Inflammatory macrophage treated with lipopolysaccharide for 4 hours (primary cell): ENCODE measurements at places on chromosomes 1 and 21.
A peak's percentile ranks its signal among the peaks of the same experiment; 100 is the strongest.

DNA sequence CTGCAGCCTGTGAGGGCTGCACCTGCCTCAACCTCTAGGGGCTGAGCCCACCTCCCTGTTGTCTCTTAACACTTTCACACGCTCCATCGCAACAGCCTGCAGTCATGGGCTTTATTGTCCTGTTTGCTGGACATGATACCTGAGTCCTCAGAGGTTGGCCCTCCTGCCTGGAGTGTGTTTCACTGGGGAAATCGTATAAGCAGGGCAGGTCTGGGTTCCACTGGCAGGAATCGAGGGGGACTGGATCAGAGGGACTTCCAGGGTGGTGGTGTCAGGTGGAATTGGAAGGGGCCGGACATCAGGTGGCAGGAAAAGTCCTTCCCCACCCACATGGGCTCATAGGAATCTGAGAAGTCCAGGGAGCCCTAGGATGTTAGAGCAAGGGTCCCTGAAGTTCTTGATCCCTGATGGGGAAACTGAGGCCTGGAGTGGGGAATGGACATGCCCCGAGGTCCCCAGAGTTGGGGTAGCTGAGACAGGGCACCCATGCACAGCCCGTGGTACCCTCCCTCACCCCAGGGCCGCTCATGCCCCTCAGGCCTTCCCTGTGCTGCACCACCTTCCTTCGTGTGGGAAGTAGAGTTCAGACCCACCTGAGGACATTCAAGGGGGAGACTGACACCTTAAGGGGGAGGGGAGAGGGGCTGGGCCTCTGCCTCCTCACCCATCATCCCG is 66.6 kb downstream of the PIK3CD start:
- DNase-seq, result no peak

GRCh38 chr1:230206976-230207375 is 139.9 kb downstream of the GALNT2 start:
- no peak for DNase-seq

- DNase-seq, result no peak
Measured at GRCh38 chr1:216824511-216824910, 101.3 kb upstream of the ESRRG start.

DNA sequence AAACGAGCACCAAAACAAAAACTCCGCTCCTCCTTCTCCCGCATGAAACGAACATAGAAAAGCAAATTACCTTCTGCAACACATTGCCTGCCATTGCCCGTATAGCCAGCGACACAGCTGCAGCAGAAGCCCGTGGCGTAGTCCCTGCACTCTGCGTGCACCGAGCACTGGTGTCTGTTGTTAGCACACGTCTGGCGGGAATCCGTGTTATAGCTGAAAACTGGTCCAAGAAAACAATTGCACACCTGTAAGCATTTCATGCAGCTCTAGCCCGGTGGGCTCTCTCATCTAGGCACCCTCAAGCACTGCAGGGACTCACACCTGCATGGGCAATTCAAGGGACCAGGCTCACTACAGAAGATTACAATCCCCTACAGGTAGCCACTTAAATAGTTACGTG is 26.9 kb downstream of the NID1 start:
- no peak for DNase-seq

DNA sequence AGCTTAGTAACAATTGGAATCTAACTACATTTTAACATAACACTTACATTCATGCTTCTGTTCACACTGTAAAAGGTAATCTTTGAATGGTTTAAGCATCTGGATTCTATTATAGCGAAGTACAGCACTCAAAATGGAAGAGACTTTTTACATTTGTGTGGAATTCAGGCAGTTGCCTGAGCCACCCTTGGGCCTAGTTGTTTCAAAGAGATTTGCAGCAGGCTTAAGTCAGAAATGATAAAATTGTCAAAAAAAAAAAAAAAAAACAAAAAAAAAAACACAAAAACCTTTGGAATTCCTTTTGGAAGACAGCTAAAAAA is 199.9 kb downstream of the LYPLAL1 start:
- DNase-seq, result no peak

DNA sequence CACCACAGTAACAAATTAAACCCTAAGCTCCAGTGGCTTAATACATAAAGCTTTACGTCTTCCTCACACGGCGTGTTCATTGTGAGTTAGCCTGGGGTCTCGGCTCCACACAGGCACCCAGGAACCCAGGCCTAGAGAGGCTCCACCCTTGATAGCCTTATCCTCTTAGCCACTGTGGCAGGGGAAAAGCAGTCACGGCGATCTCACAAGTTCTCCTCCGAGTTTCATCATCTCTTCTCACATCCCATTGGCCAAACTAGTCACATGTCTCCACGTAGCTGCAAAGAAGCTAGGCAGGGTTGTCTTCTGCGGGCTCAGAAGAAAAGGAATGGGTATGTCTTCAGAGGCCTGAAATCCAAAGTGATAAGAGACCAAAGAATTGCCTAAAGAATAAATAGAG is 122.3 kb upstream of the GRIK3 start:
- DNase-seq, result no peak

- DNase-seq, result peak; percentile 41
Measured at GRCh38 chr1:116268211-116268610, 104.8 kb upstream of the ATP1A1 start.

DNA sequence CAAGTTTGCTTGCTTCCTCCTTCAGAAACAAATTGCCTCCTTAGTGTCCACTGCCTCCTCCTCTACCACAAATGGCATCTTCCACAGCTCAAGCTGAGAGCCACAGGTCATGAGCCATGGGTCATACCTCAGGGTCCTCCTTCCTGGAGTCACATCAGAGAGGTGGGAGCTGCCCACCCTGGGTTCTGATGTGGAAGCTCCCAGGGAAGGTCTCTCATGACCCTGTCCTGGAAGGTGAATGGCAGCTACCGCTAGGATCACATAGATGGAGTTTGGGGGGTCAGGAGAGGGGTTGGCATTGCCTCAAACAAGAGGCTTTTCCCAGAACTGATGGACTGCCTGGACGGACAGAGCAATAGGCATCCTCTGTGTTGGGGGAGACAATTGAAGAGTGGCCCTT is 321.4 kb downstream of the MATN1 start:
- DNase-seq, result no peak

- peak; percentile 74 for DNase-seq
Measured at GRCh38 chr1:111596499-111596898, 23.1 kb upstream of the RAP1A start.

GRCh38 chr1:245589906-245590305 is 435.1 kb downstream of the KIF26B start:
- no peak for DNase-seq

- peak; percentile 50 for DNase-seq
Measured at GRCh38 chr1:32538887-32539583, at the start of gene ZBTB8A. ZBTB8A (plus strand) TSS chr1:32539427; CDS start chr1:32592932, 53,505 bp downstream.

DNA sequence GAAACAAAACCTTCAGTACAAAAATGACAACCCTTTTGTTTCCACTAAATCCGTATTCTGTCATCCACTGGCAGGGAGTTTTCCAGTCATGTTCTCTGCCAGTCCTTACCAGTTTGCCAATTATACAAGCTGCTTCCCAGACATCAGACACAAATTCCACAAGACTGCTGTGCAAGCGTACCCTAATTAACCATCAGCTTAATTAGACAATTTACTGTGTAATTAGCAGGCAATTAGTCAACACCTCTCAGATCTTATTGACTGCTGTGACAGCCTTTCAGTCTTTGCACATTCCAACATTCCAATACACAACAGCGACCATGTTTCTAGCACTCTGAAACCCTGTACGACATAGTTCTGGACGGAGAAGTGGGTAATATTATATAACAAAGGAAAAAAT is 420.1 kb downstream of the DPYD start:
- no peak for DNase-seq

GRCh38 chr1:6052543-6053205 is 7.0 kb downstream of the KCNAB2 start:
- peak; percentile 58 for DNase-seq

- DNase-seq, result peak; percentile 22
Measured at GRCh38 chr1:67436511-67437055, 6.4 kb upstream of the SERBP1 start.

- no peak for DNase-seq
Measured at GRCh38 chr1:221753828-221754188, 11.9 kb upstream of the DUSP10 start.

- no peak for DNase-seq
Measured at GRCh38 chr1:163094182-163094581, 25.0 kb downstream of the RGS4 start.

- DNase-seq, result no peak
Measured at GRCh38 chr1:35502242-35502641, 55.0 kb downstream of the KIAA0319L start.

DNA sequence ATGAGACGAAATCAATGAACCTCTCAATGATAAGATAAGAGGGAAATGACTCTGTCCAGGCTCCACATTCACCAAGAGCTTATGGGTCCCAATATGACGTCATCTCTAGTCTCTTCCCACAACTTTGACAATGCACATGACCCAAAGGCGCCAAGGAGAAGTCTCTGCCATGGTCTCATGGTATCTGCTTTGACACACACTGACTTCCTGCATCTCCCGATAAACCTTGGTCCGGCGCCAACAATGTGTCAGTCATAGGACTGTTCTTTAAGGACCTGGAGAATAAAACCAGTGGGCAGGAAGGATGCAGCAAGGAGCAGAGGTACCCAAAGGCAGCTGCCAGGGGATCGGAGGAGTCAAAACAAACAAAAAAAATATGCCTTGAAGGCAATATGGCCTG is 46.9 kb upstream of the TMEM51 start:
- peak; percentile 74 for DNase-seq

DNA sequence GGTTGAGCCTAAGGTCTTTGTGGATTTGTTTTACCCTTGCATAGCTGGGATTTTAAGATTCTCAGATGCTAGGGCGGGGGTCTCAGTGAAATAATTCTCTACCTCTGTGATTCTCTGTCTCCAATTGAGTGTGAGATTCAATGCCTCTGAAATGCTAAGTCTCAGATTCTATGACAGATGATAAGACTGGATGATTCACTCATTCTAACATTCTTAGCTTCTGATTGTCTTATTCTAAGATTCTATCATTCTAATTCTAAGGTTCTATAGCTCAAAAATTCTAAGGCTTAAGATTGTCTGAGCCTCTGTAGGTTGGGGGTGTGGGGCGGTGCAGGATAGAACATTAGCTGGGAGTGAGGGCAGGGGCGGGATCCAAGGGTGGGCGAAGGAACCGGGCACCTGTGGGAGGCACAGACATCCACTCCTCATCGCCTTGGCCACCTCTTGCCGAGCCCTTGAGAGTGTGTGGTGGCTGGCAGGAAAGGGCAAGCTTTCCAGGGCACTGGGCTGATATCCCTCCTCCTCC is 29.5 kb downstream of the ADGRB2 start:
- no peak for DNase-seq

DNA sequence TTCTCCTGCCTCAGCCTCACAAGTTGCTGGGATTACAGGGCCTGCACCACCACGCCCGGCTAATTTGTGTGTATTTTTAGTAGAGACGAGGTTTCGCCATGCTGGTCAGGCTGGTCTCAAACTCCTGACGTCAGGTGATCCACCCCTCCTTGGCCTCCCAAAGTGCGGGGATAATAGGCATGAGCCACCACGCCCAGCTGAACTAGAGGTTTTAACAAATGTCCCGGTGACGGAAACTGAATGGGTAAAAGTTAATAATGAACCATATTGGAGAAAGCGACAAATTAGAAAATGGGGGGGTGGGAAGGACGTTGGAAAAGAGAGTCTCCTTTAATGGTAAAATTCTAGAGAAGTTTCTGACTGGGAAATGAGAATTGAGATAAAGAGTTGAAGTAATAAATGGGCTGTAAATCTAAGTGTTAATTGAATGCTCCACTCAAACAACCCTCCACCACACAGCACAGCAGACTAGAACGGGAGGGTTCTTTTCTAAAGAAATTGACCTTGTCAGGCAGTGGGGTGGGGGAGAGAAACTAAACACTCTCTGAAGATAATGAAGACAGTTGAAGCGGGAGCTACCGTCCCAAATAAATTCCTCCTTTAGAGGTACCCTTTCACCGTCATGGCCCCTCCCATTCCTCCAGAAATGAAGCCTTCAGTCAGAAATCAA is 46.9 kb upstream of the PUM1 start:
- no peak for DNase-seq

GRCh38 chr1:193418745-193419058 is 232.3 kb upstream of the B3GALT2 start:
- no peak for DNase-seq

DNA sequence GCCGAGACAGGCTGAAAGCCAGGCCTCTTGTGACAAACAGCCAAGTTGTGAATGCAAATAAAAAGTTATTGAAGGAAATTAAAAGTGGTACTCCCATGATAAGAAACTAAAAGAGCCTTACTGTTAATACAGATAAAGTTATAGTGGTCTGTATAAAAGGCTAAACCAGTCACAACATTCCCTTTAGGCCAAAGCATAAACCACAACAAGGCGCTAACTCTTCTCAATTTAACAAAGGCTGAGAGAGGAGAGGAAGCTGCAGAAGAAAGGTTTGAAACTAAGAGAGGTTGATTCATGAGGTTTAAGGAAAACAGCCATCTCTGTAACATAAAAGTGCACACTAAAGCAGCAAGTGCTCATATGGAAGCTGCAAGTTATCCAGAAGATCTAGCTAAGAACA is 10.7 kb downstream of the C1orf105 start:
- DNase-seq, result no peak

DNA sequence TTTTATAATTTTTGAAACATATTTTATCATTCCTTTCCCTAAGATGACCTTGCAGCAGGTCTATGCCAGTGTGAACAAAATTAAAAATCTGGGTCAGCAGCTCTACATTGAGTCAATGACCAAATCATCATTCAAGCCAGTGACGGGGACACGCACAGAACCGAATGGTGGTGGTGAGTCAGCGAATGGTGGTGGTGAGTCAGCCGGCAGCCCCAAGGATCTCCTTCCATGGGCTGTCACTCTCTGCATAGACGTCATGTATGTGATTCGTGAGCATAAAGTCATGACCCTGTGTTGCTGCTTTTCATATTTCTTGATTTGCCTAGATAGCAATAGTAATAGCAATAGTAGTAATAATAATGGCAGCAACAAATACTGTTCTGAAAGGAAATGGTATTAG is 26.3 kb downstream of the PER3 start:
- peak; percentile 95 for DNase-seq

DNA sequence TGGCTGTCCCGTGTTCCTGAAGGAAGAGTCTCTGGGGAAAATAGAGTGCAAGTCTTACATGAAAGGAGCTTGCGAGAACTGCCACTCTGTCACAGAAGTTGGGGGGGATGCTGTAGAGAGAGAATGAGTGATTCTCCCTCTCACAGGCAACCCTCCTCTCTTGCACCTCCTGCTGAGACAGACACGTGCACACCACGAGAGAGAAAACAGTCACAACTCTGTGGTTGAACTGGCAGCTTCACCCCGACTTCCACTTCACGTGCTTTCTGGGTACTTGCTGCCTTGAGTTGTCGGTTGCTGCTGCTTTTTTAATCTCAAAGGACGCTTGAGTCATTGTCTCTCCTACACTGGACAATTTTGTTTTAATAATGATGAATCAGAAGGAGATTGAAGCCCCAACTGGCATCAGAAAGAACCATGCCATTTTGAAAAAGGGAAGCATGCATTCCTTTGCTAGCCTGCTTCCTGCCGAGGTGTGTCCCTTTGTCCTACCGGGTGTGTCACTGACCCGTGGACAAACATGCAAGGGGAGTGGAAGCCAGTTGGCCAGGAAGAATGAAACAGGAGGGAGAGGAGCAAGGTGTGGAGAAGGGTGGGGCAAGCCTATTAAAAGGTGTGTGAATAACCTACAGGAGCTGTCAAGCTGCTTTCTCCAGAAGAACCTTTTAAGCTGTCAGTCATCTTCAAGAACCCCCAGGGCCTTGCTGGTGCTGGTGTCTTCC is 164.2 kb downstream of the CACNA1E start:
- no peak for DNase-seq

GRCh38 chr21:31656199-31657095 is 3.0 kb upstream of the SOD1 start:
- DNase-seq, result no peak

GRCh38 chr1:12208764-12209494 is 20.9 kb upstream of the VPS13D start:
- peak; percentile 63 for DNase-seq
